Cortex of kidney (tissue), 1 donor: ENCODE measurements at places on chromosomes 2 and 18.

- DNase-seq = no peak
Measured at GRCh38 chr2:199716807-199717586, 134.0 kb downstream of the FTCDNL1 start.

DNA sequence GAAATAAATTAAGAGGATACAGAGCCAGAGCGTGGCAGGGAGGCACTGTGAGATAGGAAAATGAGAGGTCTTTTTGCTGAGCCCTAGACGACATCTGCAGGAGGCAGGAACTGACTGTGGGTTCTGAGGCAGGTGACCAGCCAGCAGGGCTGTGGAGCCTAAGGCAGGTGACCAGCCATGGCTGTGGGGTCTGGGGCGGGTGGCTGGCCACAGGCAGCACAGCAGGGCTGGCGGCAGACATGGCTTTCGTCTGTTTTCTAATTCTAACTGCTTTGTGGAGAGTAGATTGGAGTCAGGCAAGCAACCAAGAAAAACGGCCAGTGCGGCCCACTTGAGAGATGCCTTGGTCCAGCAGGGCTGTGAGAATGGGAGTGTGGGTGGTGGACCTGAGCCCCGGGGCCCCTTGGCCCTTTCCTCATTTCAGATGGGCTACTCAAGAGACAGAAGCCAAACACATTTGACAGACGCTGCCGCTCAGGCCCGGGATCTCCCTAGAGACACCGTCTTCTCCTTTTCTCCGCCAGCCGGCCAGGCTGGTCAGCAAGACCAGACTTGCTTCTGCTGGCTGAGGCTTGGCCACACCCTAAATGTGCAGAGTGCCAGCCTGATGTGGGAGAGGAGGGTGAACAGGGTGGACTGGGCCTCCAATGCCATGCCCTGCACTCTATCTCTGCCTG, 19.7 kb upstream of the GNAL start:
- DNase-seq = no peak

- DNase-seq = no peak
Measured at GRCh38 chr18:57836557-57836956, 33.4 kb upstream of the ATP8B1 start.

DNA sequence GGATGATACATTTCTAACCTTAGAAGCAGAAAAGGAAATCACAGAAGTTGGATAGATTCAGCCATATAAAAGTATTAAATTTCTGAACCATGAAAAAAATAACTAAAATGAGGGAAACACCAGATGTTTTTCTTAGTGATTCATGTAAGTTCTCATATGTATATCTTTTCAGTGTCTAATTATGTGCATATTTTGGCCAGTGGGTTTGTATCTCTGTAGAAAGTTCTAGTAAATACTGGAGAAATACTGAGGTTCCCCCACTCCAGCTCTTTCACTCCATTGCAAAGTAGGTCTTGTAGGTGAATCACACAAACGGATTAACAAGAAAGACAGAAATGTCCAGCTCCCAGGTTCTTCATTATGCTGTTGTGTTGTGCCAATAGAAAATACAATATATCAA, 222.3 kb downstream of the NEDD4L start:
- DNase-seq = no peak

DNA sequence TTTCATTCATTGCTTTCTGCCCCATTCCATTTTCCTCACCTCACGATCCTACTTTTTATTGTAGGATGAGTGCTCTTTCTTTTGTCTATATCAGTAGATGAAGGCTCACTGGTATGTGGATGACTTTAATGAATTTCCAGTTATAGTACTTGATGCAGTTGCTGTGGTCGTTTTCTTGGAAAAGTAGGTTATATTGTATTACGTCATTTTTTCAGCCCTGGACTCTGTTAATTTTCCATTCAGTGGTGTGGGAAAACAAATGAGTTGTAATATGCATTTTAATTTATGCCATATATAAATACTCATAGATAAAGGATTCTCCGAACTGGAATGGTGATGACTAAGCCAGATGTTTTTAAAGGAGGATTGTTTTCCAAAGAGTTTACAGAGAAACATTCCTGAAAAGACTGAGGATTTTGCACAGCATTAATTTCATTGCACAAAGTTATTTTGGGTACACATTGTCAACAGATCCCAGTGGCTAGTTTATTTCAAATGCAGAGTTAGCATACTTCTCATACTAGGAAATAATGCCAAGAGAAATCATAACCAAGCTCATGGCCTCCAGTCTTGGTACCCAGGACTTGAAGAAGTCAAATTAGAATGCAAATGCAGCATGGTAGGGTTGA, 189.7 kb downstream of the PAX3 start:
- DNase-seq = no peak

DNA sequence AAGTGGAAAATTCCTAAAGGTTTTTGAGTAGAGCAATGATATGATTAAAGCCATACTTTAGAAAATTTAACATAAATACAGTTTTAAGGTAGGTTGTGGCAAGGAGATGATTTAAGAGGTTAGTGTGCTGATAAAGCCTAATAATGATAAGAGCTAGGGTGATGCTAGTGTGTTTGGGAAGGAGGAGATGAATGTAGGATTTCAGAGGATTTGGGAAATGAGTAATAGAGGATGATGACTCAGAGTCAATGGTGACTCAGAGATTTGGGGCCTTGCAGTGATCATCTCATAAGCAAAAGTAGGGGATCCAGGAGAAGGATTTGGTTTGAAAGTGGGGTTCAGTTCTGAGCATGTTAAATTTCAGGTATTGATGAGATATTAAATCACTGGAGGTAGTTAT, 23.3 kb downstream of the STAMBP start:
- DNase-seq = no peak

GRCh38 chr18:59547581-59548182, 149.5 kb downstream of the CCBE1 start:
- no peak for DNase-seq

- DNase-seq = no peak
Measured at GRCh38 chr2:133846476-133846875, 278.2 kb upstream of the NCKAP5 start.

DNA sequence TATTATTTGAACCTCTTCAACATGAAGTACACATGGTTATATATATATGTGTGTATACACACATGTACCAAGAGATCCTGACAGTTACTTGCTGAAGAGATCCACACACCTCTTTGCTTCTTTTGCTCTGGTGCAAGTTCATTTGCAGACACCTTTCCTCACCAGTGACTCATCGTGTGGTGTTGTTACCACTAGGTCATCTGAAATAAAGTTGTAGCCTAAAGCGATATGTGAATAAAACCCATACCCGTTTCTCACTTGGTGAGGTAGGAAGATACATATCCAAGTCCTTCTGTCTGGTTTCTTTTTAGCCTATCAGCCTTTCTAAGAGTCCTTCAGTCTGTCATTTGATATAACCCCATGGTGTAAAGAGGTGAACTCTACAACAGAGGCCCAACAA, 379.4 kb upstream of the RAB12 start:
- DNase-seq = no peak

DNA sequence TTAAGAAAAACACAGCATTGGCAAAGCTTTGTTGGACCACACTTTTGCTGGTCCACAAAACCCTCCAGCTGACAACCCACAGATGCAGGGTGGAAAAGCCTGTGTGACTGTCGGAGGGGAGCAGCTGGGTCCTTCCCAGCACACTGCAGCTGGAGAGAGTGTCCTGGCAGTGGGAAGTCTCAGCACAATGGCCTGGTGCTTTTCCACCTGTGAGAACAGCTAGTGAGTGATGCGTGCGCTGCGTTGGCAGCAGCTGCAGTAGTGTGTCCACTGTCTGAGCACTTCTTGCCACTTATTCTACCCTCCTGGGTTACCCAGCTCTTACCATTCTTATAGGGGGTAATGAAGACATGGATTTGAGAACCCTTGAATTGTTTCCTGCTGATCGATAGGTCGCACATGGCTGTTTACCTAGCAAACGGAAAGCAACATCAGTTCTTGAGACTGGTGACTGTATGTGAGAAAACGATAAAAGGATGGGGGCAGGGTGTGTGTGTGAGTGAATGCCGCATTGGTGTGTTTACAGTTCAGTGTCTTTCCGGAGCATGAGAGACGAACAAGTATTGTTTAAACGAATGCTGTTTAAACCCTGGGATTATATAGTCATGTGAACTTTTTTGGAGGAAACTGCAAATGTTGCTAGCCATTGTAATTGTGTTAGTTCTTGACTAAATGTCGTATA, 69.7 kb downstream of the LYPD6 start:
- no peak for DNase-seq

DNA sequence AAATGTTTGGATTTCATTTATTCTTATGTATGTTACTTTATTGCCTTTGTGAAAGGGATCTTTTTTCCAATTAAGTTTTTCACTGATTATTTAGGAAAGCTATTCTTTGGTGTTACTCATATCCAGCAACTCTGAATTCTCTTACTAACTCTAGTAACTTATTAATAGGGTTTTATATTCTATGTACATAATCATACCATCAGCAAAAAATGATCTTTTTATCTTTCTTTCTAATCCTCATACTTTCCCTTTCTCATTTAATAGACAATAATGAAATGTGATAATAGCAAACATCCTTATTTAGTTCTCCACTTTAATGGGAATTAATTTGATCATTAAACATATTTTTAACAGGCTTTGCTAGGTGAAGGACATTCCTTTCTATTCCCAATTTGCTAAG, 12.3 kb upstream of the CDKL4 start:
- DNase-seq = no peak

- DNase-seq = no peak
Measured at GRCh38 chr18:35005963-35006577, 35.1 kb upstream of the MAPRE2 start.

DNA sequence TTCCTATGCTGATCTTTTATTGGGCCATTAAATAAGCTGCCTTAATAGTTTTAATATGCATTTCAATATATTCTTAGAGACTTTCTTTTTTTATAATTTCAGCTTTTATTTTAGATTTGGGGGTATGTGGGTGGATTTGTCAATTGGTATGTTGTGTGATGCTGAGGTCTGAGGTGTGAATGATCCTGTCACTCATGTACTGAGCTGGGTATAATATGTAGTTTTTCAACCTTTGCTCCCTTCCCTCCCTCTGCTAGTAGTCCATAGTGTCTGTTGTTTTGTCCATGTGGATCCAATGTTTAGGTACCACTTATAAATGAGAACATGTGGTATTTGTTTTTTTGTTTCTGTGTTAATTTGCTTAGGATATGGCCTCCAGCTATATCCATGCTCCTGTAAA, 35.5 kb upstream of the PROKR1 start:
- no peak for DNase-seq

DNA sequence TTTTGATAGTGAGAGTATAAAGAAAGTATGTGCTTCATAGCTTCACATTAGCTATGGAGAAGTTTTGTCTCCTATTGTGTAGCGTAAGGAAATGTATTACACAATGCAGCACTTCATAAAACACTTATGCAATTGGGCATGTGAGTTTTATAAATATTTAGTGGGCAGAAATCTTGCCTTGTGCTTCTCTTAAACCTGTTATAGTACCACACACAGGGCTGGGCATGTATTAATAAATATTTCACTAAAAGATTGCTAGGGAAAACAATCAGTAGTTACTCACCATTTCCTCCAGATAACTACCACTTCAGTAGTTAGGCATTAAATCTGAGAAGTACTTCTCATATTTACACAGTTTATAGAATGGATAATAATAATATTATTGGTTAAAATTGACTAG, 1080.8 kb upstream of the PIK3C3 start:
- DNase-seq = no peak

DNA sequence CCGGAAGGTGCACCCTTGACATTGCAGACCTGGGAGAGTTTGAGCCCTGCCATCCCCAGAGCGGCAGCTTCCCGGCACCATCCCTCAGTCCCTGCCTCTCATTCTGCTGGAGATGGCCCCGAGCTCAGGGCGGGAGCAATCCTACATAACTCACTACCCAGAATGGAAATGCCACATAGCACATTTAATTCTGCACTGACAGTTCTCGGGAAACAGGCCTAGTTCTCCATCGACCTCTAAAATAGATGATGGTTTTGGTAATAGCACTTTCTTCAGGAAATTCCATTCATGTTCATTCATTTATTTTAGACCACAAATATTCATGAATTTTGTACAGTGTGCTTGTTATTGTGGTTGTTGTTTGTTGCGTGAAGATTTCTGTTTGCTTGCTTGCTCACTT, 92.9 kb upstream of the SLC14A2 start:
- DNase-seq = no peak

GRCh38 chr2:26542676-26543505, 65.0 kb upstream of the OTOF start:
- DNase-seq = no peak

GRCh38 chr2:225326969-225327368, 72.5 kb upstream of the NYAP2 start:
- no peak for DNase-seq

DNA sequence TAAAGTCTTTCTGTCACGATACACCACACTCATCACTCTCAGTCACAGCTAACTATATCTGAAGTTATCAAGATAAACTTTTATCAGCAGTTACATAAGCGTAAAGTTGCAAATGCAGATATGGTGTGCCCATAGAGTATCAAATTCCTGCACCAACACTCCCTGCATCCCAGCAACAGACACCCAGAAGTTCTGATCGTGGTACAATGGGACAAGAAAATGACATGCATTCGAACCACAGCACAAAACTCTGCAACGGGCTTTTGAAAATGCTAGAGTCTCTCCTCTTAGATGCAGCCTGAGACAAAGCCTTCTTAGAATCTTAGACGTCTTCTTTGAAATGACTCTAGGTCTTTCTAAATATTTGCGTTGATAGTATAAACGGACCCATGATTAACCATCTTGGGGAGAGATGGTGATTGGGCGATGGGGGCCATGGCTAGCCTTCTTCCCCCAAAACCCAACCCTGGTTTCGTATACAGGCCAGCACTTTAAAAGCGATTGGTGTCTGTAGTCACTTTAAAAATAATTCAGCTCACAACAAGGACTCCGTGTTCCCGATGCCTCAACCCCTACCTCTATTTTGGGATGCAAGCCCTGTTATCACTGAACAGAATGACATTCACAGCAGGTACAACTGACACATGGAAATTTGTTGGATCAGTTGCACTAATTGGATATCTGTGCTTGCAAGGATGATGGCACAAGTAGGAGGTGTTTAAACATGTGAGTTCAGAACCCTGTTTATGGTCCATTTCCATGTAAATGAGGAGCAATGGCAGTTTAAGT, 286.6 kb downstream of the MYT1L start:
- no peak for DNase-seq

GRCh38 chr2:216056739-216057138, 24.9 kb downstream of the PECR start:
- DNase-seq = no peak

- no peak for DNase-seq
Measured at GRCh38 chr18:33802955-33803354, 224.9 kb downstream of the ASXL3 start.

DNA sequence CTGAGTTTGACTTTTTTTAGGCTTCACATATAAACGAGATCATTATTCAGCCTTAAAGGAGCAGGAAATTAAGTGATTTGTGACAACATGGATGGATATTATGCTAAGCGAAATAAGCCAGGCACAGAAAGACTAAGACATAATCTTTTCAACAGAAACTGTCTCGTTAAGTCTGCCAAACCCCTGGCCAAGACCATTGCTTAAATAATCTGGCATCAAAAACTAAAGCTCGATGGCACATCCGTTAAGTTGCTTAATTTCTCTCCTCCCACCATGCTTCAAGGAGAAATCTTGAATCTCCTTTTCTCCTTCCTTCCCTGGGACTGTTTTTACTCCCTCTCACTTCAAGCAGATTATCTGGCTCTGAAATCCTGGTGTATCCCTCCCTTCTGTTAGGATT, 140.3 kb downstream of the GALNT14 start:
- no peak for DNase-seq
